ENCODE measurements at places on chromosomes 2 and 18. TPM values are rescaled to one million over a fixed set of nuclear protein-coding genes. Genes with fewer than 3 reads are reported as not detected.

DNA sequence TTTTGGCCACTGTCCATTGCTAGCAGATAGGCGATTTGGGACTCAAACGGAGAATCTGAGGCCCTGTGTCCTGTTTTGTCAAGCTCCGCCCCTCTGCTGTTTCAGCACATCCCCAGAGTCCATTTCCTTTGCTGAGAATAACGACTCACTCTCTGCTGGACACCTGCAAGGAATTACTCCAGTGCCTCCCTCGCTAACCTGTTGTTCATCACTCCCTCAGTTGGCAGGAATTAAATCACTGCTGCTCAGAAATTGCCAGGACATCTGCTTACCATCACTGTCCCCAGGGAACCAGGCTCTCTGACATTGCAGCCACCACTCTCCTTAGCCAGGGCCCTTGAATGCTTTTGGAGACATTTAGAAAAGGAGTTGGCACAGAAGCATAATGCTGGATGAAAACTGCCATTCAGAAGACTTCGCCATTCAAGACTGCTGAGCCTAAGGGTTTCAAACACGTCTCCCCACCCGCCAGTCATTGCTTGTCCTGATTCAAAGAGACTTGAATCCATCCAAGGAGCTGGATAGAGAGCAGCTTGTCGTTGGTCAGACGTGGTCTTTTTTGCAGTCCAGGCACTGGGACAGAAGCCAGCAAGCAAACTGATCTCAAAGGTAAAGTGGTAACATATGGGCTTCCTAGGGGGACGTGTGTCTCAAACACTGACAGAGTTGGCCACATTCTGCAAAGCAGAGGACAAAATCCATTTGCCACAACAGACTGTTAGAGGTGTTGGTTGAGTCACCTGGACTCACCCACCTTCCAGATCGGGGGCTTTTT lies 155.3 kb downstream of the UXS1 start:
- no peak for DNase-seq

DNA sequence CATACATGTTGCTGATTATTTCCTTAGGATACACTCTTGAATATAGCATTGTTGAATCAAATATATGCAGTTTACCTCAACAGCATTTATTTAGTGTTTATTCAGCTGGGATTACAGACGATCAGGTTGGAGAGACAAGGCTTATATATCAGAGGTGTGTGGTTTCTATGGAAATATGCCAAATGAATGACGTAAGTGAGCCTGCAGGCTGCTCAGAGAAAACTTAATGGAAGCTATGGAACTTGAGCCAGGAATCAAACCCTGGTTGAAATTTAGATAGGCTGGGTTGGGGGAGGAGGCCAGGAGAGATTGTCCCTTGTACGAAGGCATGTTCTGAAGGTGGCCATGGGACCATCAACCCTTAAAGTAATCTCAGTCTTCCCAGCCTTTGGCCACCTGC lies 79.5 kb downstream of the INPP4A start:
- no peak for DNase-seq

DNA sequence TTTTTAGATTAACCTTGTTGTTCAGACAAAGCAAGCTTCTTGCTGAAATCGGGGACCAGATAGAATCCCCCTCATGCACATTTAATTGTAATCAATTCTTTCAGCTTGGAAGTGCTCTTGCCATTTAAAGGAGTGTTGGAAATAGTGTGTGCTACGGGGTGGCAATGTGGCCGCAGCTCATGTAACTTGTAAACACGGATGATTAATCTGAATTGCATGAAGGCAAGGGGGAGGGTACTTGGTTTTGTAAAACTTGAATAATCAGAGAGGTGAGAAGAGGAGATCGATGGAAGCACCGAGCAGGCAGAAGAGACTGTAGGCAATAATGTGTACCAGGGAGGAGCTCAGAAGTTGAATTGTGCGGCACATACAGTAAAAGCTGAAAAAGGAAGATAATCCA lies 273.5 kb downstream of the PTGR3 start:
- DNase-seq = no peak

DNA sequence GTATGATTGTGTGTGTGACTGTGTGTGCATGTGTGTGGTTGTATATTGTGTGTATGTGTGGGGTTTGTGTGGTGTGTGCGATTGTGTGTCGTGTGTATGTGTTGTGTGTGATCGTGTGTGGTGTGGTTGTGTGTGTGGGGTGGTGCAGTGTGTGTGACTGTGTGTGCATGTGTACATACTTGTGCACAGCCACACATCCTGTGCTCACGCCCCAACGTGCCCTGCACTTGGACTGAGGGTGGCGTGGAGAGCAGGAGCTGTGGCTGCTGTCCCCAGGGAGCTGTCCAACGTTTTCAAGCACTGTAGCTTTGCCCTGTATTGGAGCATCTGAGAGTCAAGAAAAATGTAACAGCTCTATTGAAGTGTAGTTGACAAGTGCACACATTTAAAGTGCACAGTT lies 243.2 kb upstream of the HDAC4 start:
- no peak for DNase-seq

- no peak for DNase-seq
These were observed 49.6 kb upstream of the SLC5A7 start for GRCh38 chr2:107936433-107937359.

DNA sequence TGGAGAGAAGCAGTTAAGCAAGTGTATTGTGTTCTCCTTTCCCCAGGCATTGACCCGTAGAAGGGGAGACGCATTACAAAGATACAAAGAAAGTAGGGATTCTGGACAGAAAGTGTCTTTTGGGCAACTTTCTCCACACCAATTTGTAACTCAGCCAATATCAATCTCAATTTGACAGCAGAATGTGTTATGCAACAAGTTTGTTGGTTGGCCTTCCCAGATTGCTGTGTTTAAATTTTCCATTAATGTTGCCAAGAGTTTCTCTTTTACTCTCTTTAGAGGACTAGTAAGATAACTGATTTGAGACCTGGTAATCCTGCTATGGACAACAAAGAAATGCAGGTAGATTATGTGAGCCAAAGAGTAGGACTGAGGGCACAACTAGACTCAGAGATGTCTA lies 279.6 kb downstream of the ZNF804A start:
- DNase-seq = no peak

GRCh38 chr2:8378016-8378810 lies 303.6 kb upstream of the ID2 start:
- DNase-seq = no peak

TNFAIP6 gene
- total RNA-seq = 8.1 TPM

COL4A3 gene
- 93.6 TPM for total RNA-seq

HOXD9 gene
- not detected for total RNA-seq

Data from upper lobe of left lung (tissue), 6 donors.